ENCODE measurements at places on chromosomes 12 and 14. TPM values are rescaled to one million over a fixed set of nuclear protein-coding genes. Genes with fewer than 3 reads are reported as not detected.

- DNase-seq: no peak
Measured at GRCh38 chr12:124852329-124852831, 11.3 kb downstream of the SCARB1 start.

- no peak for DNase-seq
Measured at GRCh38 chr12:56785141-56785865, 22.2 kb downstream of the HSD17B6 start.

DNA sequence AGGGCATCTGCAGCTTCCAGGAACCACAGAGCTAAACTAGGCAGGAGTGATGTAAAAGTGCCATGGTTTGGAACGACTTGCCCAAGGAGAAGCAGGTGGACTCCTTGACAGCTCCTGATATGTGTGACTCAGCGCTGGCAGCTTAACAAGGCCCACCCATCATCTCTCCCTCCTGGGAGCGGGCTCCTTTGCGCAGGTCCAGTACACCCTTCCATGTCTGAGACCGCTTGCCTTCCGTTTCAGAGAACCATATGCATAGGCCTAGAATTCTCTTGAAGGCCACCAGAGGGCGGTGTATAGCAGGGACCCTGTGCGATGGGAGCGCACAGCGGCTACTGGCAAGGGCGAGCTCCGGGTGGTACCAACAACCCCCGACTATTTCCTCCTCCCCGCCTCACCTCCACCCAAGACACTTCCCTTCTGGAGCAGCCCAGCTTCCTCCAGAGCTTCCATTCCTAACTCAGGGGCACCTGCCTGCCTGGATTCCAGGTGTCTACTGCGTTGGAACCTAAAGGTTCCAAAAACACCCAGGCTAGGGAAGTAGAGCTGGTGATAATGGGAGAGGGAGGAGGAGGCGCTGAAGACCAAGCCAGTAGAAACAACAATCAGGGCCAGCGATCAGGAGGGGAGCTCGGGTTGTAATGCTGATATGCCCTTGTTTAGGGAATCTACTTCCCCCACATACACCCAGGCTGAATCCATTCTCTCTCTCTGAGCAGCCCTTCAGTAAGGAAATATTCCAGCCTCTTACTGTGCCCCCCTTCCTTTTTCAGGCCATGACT lies 6.3 kb downstream of the DHH start:
- DNase-seq: peak; percentile 89

GRCh38 chr12:113643177-113643974 lies 171.7 kb upstream of the LHX5 start:
- DNase-seq: no peak

The IL22 gene
- polyA plus RNA-seq: not detected

- no peak for DNase-seq
Measured at GRCh38 chr12:116194935-116195431, 82.5 kb downstream of the MED13L start.

DNA sequence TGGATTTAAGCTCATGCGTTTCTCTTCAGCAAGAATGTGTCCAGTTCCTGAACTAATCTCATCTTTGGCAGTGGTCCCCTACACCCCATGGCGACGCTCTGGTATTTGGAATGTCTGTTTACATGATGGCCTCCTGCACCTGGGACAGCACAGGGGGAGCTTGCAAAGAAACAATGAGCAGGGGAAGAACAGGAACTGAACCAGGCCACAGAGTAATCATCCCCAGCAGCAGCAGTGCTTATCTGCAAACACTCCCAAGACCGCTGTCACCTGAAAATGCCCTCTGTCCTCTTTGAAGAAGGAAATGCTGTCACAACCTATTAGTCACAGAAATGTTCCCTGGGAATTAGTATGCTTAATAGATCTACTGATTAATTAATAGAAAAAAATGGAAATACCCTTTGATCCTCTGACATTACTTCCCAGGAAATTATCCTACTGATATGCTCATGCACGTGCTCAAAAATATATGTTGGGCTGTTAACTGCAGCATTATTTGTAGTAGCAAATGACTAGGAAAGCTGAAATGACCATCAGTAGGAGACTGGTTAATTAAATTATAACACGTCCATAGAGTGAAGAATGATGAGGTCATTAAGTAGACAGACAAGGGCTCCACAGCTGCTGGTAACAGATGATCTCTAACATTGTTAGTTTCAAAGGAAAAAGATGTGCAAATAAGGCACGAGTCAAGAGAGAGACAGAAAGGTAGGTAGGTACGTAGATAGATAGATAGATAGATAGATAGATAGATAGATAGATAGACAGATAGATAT lies 279.3 kb upstream of the FLRT2 start:
- no peak for DNase-seq

- no peak for DNase-seq
Measured at GRCh38 chr12:122013136-122013535, 8.5 kb upstream of the BCL7A start.

DNA sequence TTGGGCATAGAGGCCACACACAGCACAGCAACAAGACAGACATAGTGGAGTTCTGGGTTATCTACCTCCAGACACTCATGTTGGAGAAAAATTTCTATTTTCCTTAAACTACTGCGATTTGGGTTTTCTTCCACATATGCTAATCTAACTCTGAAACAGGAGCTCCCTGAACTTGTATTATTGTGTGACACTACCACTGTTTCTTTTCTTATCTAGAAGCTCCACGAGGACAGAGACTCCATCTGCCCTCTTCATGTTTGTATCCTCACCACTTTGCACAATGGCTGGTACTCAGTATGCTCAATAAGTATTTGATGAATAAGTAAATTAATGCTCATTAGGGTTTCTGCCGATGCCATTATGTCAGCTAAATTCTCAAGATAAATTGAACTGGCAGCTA lies 218.6 kb downstream of the PAX9 start:
- no peak for DNase-seq
